ENCODE measurements at places on chromosomes 13 and 19.
A peak's percentile ranks its signal among the peaks of the same experiment; 100 is the strongest.

- no peak for DNase-seq
These were observed 219.6 kb downstream of the RAP2A start for GRCh38 chr13:97653443-97654140.

GRCh38 chr13:103539265-103539664 lies 473.0 kb upstream of the SLC10A2 start:
- DNase-seq, result no peak

DNA sequence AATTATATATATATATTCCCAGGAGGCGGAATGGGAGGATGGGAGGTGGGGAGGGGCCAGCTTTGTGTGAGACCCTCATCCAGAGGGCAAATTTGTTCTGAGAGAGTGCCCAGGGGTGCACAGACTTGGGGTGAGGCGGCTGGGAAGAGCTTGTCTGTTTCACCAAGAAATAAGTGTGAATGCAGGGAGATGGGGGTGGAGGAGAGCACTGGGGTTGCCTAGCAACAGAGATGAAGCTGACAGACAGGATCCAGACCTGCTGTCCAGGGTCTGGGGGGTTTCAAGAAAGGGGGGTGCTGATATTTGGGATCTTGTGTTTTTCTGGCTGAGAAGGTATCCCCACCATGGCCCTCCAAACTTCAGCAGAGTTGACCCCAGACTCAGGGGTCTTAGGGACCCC lies 18.6 kb upstream of the TNFAIP8L1 start:
- no peak for DNase-seq

DNA sequence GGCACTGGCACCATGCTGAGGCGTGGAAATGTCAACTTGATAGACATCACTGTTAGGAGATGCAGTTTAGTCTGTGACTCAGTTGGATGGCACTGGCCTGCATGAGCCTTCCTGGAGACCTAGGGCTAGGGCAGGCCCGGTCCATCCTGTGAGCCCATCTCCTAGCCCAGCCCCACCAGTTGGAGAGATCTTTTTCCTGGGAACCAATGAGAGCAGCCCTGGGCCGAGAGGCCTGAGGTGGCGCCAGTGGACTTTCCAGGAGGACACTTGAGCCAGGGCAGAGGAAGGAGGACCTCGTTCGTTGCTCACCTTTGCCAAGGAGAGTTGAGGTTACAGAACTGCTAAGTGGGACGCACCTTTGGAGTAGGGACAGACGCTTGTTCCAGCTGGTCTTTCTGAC lies 100.5 kb upstream of the TEX29 start:
- no peak for DNase-seq

- no peak for DNase-seq
These were observed 257.2 kb downstream of the DIAPH3 start for GRCh38 chr13:59906413-59907049.

DNA sequence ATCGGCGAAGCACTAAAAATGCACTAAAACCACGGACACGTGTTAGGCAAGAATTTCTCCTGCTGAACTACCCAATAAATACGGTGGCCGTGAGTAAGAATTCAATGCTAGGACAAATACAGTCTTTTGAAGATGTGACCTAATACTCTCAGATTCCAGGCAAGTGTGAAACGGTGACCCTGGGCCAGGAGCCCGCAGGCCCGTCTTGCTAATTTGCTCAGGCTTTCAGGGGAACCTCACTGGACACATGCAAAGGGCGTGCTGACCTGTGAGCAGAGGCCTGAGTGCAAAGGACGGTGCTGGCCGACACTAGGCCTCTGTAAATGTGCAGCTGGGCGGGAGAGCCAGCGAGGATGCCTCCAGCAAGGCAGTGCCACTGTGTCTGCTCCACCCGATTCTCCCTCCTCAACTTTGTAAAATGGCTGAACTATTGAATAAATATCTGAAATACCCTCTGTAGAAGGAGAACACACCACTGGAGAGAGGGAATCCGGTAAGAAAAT lies 70.1 kb downstream of the STK24 start:
- no peak for DNase-seq

DNA sequence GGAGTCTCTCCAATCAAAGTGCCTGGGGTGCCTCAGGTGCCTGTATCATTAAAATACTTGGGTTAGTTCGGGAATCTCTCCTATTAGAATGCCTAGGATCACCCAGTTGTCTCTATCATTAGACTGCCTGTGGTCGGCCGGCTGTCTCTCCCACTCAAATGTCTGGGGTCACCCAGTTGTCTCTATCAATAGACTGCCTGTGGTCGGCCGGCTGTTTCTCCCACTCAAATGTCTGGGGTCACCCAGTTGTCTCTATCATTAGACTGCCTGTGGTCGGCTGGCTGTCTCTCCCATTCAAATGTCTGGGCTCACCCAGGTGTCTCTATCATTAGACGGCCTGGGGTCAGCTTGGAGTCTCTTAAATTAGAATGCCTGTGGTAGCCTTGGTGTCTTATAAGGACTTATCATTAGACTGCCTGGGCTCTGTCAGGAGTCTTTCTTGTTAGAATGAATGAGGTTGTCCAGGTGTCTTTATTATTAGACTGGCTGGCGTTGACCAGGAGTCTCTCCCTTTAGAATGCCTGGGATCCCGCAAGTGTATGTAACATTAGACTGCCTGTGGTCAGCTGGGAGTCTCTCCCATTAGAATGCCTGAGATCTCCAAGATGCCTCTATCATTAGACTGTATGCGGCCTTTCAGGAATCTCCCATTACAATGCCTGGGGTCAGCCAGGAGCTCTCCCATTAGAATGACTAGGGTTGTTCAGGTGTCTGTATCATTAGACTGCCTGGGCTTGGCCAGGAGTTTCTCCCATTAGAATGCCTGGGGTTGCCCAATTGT lies 1555.5 kb downstream of the UQCRFS1 start:
- DNase-seq, result no peak

GRCh38 chr13:112722433-112723263 lies 32.8 kb downstream of the ATP11A start:
- no peak for DNase-seq

DNA sequence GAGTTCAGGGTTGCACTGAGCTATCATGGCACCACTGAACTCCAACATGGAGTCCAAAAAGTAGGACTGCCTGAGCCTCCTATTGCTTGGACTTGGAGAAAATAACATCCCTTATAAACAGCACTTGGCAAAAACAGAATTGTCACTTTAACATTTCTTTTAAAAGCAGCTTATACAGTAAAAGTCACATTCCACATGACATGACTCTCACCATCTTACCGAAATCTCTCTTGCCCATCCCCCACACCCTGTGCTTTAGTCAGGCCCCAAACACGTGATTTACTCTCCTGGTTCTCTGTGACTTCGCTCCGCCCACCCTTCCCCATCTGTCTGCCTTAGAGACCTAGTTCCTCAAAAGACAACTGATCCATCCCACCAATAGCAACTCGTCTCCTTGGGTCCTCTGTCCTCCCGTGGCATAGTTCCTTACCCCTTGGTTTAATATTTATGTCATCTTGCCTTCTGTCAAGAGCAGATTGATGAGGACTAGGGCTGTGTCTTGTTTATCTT lies 4.6 kb downstream of the SAFB start:
- peak; percentile 39 for DNase-seq

GRCh38 chr13:109713681-109714080 lies 72.7 kb downstream of the IRS2 start:
- no peak for DNase-seq

- no peak for DNase-seq
These were observed 27.6 kb downstream of the ELL start for GRCh38 chr19:18494267-18494607.

DNA sequence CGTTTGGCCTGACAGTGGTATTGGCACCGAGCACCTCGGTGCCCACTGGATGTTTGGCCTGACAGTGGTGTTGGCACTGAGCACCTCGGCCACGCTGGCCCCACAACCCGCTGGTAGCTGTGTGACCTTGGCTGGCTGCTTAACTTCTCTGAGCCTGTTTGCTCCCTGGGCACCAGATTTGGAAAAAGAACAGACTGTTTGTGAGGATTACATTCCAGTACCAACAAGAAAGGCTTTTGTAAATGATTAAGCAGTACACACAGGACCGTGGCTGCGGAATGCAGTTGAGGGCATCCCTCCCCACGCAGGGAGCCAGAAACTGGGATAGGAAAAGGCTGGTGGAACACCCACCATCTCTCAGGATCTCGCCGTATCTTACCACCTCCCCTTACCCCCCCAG lies 31.9 kb downstream of the SLC25A42 start:
- DNase-seq, result no peak

- DNase-seq, result no peak
These were observed 8.7 kb upstream of the NBEA start for GRCh38 chr13:34933349-34933748.

DNA sequence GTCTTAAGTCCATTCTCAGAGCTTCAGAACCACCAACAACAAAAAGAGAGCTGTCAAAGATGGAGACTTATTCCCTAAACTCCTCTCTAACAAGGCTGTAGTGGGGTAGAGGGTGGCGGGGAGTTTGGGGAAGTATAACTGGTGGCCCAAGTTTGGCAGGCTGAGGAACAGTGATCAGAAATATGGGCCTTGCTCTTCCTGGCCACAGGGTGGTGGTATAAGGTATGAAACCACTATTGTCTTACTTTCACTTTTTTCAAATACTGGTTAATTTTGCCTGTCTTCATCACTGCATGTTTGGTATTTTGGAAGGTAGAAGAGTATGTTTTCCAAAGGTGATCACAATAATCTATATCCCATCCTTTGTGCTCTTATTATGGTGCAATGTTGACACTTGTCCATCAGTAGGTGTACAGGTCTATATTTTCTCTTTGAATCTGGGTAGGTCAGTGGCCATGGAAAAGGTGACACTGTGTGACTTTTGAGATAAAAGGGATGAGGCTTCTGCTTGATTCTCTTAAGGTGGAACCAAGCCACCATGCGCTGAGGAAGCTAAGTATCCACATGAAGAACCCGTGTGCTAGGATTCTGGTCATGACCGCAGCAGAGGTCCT lies 23.2 kb upstream of the GPC5 start:
- no peak for DNase-seq

GRCh38 chr13:21742096-21742495 lies 71.2 kb downstream of the FGF9 start:
- no peak for DNase-seq

GRCh38 chr19:47022541-47023447 lies 3.2 kb downstream of the NPAS1 start:
- DNase-seq, result no peak

DNA sequence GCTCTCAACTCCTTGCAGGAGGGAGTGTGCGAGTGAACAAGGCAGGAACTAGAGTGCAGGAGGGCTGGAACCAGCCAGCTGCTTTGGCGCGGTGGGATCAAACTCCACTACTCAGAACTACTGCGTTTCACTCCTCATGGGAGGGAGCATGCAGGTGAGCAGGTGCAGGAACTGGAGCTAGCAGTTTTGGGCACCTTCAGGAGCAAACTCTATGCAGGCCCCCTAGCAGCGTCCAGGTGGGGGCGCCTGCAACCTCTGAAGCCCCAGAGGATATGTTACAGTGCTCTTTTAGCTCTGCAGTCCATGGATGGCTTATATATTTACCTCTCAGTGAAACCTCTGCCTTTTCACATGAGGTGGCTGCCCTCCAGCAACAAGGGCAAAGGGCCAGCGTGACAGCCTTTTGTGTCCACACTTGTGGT lies 1303.4 kb downstream of the PCDH9 start:
- no peak for DNase-seq

- no peak for DNase-seq
These were observed 38.4 kb downstream of the ACTN4 start for GRCh38 chr19:38685666-38686529.

DNA sequence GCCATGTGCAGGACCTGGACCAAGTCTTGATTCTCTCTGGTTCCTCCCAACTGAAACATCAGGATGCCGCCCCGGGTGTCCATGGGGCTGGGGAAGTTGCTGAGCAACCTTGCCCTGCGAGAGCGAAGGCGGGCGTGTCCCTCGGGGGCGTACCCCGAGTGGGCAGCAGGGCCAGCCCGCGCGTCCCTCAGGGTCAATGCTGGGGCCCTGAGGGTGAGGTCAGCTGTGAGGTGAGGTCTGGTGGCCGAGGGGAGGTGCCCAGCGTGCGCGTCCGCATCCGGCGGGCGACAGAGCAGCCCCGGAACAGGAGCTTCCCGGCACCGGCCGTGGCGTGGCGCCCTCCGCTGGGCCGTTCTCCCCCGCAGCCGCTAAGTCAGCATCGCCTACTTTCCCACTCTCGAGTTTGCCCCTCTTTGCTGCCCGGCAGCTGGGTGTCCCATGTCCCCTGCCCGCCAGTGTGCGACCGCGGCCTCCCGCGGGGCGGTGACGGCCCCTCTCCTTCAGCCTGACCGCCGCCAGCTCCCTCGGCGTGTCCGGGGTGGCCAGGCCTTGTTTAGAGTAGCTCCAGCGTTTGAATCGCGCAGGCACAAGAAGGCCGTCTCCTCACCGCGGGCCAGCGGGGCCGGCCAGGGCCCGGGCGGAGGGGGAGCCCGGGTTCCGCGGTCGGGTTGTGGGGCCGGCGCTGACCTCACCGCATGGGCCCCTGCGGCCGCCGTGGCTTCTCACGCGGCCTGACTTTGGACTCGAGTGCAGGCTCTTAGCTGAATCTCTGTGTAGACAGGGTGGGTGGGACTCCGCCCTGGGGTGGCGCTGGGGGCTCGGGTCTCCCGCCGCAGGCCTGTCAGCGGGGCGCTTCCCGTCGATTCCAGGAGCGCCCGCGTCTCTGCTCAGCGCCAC lies 33.0 kb downstream of the GJA3 start:
- peak; percentile 24 for DNase-seq

DNA sequence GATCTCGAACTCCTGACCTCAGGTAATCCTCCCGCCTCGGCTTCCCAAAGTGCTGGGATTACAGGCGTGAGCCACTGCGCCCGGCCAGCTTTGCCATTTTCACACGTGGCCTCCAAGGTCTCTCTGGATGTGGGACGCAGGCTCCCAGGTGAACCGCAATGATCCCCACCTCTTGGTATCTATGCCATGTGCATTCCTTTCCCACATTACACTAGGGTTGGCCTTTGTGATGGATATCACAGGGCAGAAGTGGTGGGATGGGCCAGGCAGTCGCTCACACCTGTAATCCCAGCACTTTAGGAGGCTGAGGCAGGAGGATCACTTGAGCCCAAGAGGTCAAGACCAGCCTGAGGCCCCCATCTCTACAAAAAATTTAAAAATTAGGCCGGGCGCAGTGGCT lies 22.4 kb downstream of the FGF21 start:
- no peak for DNase-seq

GRCh38 chr19:3506384-3507340 lies 551 bp downstream of the FZR1 start:
- no peak for DNase-seq

DNA sequence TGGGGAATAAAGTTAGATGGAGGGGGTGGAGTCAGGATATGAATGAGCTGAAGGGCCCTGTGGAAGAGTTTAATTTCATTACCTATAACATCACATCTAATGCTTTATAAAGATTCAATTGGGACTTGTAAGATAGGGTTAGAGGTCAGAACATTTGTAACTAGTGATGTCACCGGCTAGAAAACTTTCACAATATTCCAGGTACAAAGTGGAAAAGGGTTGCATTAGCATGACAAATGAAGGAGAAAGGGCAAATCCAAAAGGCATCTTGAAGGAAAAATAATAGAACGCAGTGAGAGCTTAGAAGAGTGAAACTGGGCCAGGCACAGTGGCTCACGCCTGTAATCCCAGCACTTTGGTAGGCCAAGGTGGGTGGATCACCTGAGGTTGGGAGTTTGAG lies 7.6 kb downstream of the MBNL2 start:
- no peak for DNase-seq
